Heart left ventricle (tissue), 16 donors: ENCODE measurements at places on chromosomes 3 and 15.

GRCh38 chr3:110343376-110343775 is 728.2 kb upstream of the NECTIN3 start:
- no peak for DNase-seq

- no peak for DNase-seq
Observed at GRCh38 chr15:62534996-62535395, 369.9 kb upstream of the C2CD4B start.

- no peak for DNase-seq
Observed at GRCh38 chr3:24829629-24830229, 335.1 kb upstream of the THRB start.

DNA sequence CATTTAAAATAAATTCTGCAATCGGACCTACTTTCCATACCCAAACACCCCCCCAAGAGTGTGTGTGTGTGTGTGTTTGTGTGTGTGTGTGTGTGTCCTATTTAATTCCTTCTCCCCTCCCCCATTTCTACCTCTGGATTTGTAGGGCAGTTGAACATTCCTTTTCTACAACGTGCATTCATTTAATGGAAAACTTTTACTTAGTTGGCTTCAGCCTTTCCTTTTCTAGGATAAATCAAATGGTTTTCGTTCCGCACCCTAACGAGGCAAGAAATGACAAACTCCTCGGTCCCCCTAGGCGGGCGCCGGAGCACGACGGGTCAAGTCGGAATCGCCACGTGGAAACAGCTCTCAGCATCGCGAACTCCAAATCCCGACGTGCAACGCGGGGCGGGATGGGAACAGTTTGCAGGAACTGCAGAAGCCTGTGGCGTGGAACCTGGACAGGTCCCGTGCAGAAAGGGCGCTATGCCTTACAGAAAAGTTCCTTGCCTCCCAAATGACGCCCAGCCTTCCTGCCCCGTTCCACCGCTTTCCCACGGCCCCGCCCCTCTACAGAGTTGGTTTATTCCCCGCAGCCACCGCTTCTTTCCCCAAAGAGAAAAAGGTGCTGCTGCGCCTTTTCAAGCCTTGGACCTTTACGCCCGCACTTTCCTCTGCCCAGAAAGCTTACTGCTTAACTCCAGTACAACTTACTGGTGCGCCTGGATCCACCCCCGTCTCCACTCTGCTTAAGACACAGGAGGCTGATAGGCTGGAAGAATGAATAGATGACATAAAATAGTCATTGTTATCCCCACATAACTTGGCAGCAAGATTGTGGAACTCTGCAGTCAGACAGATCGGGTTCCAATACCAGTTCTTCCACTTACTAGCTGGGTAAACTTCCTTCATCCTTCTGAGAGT is 1.1 kb upstream of the EIF2B5 start:
- peak; percentile 90 for DNase-seq

DNA sequence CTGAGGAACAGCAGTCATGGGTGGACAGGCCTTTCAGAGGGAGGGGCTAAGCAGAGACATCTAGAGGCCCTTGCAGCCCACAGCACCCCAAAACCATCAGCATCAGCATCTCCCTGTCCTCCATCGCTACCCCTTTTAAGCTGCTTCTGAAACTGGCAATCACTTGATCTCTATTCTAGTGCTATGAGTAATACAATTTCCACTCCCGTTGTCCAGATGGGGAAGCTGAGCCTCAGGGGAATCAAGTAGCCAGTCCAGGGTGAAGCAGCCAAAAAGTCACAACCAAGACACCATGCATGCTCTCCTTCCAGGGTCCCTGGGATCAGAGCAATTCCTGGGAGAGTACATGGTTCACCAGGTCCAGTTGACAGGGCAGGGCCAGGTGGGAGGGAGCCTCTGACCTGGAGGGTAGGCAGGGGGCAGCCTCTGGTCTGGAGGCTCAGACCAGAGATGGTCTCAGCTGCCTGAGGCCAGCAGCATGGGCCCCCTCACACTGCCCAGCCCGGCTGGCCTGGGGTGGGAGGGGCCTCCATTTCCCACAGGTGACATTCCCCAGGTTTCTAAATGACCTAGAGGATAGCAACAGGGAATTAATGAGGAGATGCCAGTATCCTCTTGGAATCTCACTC is 30.0 kb downstream of the KLHL25 start:
- no peak for DNase-seq
